Tongue (tissue), 3 donors: ENCODE measurements at places on chromosomes 2 and 18. TPM values are rescaled to one million over a fixed set of nuclear protein-coding genes. Genes with fewer than 3 reads are reported as not detected.

The RFX8 gene
- 0.51 TPM for total RNA-seq

The HNMT gene
- 17.3 TPM for total RNA-seq

The SH3BP4 gene
- 20.0 TPM for total RNA-seq

The SPHKAP gene
- 18.2 TPM for total RNA-seq

The NETO1 gene
- total RNA-seq, result not detected

The SLC5A7 gene
- total RNA-seq, result 0.51 TPM

The TRAF3IP1 gene
- 3.5 TPM for total RNA-seq

The CDCA7 gene
- total RNA-seq, result 14.4 TPM

The POTEC gene
- not detected for total RNA-seq

The CCDC141 gene
- 39.1 TPM for total RNA-seq

The SLC4A5 gene
- total RNA-seq, result 2.6 TPM

The ERFE gene
- total RNA-seq, result 14.1 TPM

The GPR35 gene
- total RNA-seq, result 1.1 TPM

The MAB21L4 gene
- total RNA-seq, result 23.0 TPM

The GPAT2 gene
- 2.8 TPM for total RNA-seq

The NEU2 gene
- total RNA-seq, result not detected

The NOL4 gene
- 0.82 TPM for total RNA-seq

The C1QL2 gene
- not detected for total RNA-seq

The CAPN13 gene
- total RNA-seq, result 0.51 TPM

The PIEZO2 gene
- total RNA-seq, result 27.7 TPM

The KIF3C gene
- total RNA-seq, result 3.8 TPM

The SEC11C gene
- total RNA-seq, result 7.0 TPM

The VAMP8 gene
- total RNA-seq, result 8.2 TPM

The PAIP2B gene
- total RNA-seq, result 16.2 TPM

The VRK2 gene
- 17.8 TPM for total RNA-seq

The LRRC30 gene
- total RNA-seq, result 2.7 TPM

The SCYGR4 gene
- total RNA-seq, result not detected

The EMILIN2 gene
- total RNA-seq, result 27.9 TPM

The MC2R gene
- total RNA-seq, result not detected

The GALR1 gene
- total RNA-seq, result 0.21 TPM

The GCG gene
- not detected for total RNA-seq

The ABHD1 gene
- total RNA-seq, result 1.3 TPM

The MOB1A gene
- total RNA-seq, result 71.0 TPM

The NMUR1 gene
- 0.41 TPM for total RNA-seq

The KLHL14 gene
- 1.3 TPM for total RNA-seq

The C2orf78 gene
- total RNA-seq, result not detected

The CCDC148 gene
- total RNA-seq, result 2.1 TPM

The DCDC2C gene
- total RNA-seq, result not detected

The FRZB gene
- 38.0 TPM for total RNA-seq

The CPLX4 gene
- not detected for total RNA-seq

The AKAIN1 gene
- not detected for total RNA-seq

The VWC2L gene
- total RNA-seq, result not detected

The PLEKHM3 gene
- total RNA-seq, result 20.0 TPM

The ZNF397 gene
- total RNA-seq, result 37.7 TPM

The TEKT4 gene
- not detected for total RNA-seq

The AQP12A gene
- total RNA-seq, result not detected

The CXCR4 gene
- total RNA-seq, result 27.7 TPM

The TCF23 gene
- total RNA-seq, result not detected

The RNU2-63P gene
- total RNA-seq, result not detected

The RAD51AP2 gene
- 0.10 TPM for total RNA-seq

The SERPINB10 gene
- total RNA-seq, result 7.0 TPM

The ATP6V1C2 gene
- total RNA-seq, result 12.1 TPM

The REG1B gene
- not detected for total RNA-seq

The RIT2 gene
- total RNA-seq, result not detected
